NCI-H2171 treated with DMSO at 0.1 percent for 48 hours (cell line): ENCODE measurements at places on chromosomes 6 and 20.

DNA sequence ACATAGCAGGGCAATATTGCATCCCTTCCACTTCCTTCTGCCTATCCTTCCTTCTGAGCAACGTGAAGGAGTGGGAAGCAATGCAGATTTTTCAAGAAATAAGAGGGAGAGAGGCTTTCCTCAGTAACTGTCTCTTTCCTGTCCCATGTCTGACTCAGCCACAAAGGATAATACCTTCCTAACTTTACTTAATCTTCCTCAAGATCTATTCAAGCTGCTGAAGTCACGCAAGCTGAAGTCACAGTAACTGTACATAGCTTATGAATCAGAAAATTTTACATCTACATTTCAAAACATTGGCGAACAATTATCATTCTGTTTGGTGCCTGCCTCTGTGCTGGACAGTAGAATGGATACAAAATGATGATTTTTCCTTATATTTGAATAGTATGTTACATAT lies 86.4 kb upstream of the POU3F2 start:
- DNase-seq: no peak

DNA sequence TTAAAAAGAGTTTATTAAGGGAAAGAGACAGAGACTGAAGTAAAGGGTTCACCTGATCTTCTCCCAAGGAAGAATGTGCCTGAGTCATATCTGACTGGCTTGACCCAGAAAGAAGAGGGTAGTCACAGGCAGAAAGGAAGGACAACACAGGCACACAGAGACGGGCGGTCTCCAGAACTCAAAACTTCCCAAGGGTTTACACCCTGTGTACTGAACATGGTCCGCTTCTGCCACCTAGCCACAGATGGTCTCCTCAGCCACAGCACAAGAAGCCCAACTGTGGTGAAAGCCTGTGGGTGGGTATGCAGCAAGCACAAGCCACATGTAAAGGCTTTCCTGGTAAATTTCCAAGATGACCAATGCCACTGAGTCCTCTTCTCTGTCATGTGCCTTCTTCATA lies 17.2 kb downstream of the UNC5CL start:
- peak; percentile 25 for DNase-seq

GRCh38 chr6:146905181-146905704 lies 299.0 kb upstream of the STXBP5 start:
- no peak for DNase-seq

DNA sequence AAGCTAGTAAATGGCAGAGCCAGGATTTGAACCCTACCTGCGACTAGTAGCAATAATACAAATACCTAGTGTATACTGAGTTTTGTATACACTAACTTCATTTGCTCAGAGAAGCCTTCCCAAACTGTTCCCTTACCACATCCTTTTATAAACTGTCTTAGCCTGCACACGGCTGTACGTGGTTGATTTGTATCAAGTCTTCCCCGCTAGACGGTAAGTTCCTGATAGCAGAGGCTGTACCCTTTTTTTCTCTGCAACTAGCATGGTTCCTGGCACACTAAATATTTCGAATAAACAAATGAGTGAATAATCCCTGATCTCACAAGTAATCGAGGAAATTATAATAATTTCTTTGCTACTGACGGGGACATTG lies 636 bp downstream of the RTF2 start:
- DNase-seq: no peak

GRCh38 chr6:145225500-145225899 lies 509.8 kb downstream of the EPM2A start:
- no peak for DNase-seq

- DNase-seq: peak; percentile 47
These were observed 11.8 kb downstream of the FYN start for GRCh38 chr6:111861431-111861885.

DNA sequence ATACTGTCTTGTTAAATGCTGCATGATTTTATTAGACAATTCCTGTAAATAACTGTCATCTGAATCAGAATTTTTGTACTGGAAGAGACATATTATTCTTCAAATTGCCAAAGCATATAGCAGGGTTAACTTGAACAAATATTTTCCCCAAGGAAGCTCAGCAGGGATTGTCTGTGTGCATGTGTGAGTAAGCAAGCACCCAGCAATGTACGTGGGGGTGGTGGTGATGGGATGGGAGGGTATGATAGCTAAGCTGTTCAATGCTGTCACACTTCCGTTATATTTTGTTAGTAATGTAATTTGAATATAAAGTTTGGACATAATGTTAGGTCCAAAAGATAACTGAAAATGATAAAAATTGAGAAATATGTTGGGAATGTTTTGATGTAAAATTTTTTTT lies 118.1 kb downstream of the MYB start:
- no peak for DNase-seq

- no peak for DNase-seq
These were observed 20.8 kb upstream of the BMP5 start for GRCh38 chr6:55895972-55896730.

DNA sequence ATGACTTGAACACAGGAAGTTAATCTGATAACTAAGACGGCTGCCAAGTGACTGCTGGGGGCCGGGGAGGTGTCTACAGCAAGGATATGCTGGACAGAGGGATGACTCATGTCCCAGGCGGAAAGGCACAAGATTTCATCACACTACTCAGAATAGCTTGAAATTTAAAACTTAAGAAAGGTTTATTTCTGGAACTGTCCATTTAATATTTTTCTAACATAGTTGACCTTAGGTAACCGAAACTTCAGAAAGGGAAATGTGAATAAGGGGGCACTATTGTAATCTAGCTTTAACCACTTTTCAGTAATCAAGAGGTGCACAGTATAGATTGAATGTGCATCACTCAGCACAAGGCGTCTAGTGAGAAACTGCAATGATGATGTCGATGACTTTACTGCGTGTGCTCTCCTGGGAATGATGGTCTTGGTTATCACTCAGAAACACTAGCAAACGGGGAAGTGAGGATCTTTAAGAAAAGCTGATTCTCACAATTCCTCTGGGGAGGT lies 171.5 kb downstream of the QKI start:
- DNase-seq: no peak

DNA sequence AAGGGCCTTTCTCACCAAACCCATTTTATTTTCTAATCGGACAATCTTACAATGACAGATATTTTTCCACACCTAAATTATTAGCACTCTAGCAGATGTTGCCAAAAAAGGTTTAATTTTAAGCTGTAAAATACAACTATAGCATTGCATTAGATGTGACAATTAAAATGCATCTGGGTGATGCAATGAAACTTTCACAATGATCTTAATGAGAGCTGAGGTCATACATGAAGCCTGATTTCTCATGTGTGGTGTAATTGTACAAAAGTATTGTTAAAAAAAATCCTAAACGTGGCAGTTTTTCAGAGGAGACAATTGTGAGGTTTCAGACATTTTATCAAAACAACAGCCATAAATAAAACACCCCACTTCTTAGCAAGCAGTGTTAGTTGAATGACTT lies 606.0 kb downstream of the HDGFL1 start:
- DNase-seq: no peak

DNA sequence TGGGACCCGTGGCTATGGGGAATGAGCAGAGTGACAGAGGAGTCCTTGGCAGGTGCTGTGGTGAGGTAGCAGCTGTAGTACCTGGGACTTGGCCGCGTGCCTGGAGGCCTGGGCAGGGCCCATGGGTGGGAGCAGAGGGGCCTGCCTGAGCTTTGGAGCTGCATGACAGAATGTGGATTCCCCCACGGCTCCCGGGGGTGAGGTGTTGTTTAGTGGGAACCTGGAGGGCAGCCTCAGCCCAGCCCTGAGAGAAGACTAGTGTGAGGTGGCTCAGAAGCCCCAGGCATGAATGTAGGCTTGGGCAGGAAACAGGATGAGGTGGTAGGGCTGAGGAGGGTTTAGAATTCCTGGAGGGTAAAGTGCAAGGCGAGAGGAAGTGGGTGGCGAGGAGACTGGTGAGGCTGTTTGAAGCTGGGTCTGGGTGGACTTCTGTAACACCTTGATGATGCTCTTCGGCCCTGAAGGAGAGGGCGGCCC lies 86.5 kb upstream of the SCP2D1 start:
- DNase-seq: peak; percentile 94

DNA sequence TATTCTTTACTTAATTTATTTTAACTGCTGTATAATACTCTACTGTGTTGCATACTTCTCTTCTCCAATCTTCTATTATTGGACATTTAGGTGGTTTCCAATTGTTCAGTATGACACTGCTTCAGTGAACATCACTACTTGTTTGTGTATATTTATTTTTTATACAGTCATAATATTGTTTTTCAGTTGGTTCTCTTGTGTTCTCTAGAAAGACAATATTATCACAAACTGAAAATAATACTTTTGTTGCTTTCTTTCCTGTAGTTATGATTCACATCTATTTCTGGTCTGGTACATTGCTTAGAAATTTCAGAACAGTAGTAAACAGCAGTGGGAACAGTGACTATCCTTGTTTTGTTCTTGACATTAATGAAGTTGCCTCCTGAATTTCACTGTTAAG lies 62.8 kb upstream of the GTSF1L start:
- DNase-seq: no peak

GRCh38 chr6:36800223-36801076 lies 38.8 kb downstream of the CPNE5 start:
- peak; percentile 35 for DNase-seq

DNA sequence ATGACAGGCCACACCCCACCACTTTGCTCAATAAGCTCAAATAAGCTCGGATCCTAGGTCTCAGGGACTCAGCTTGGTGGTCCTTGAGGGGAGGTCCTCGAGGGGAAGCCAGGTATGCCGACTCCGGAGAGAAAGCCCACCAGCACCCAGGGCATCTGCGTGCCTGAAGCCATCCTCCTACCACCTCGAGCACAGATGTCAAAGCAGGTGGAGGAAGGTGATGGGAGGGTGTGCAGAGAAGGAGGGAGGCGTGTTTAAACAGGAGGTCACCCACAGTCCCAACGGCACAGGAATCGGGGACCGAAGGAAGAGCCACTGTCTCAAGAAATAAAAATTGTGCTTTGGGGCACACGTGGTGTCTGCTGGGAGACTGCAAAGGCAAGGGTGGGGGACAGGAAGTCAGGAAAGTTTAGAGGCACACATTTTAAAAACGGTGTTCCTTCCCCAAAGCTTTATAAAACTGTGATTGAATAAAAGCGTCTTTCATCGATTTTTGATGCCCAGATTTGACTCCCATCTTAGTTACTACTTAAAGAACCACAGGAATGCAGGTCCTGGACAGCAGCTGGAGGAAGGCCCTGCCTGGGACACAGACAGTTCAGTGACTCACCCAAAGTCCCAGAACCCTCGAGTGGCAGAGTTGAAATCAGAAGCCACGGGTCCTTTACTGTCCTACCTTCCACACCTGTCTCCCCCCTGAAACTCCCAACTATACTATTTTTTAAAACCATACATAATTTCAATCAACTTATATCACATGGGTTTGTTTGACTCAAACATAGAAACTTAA lies 221.0 kb upstream of the PDE10A start:
- peak; percentile 1 for DNase-seq

- no peak for DNase-seq
These were observed 259.0 kb downstream of the FOXC1 start for GRCh38 chr6:1868561-1869261.

DNA sequence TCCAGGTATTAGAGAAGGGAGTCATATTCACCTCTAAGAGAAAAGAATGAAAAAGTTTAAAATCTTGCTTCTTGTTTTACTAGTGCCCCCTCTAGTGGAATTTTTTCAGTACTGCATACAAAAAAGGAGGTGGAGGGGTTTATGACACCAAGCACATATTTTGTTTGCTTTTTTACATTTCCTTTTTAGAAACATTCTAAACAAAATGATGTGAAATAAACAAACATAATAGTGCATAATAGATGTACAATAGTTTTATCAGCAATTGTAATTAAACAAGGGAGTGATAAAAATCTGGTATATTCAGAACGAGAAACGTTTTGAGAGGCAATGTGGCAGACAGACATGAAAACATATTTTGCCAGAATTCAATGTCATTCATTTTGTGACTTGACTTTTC lies 111.0 kb upstream of the TFAP2D start:
- peak; percentile 34 for DNase-seq

DNA sequence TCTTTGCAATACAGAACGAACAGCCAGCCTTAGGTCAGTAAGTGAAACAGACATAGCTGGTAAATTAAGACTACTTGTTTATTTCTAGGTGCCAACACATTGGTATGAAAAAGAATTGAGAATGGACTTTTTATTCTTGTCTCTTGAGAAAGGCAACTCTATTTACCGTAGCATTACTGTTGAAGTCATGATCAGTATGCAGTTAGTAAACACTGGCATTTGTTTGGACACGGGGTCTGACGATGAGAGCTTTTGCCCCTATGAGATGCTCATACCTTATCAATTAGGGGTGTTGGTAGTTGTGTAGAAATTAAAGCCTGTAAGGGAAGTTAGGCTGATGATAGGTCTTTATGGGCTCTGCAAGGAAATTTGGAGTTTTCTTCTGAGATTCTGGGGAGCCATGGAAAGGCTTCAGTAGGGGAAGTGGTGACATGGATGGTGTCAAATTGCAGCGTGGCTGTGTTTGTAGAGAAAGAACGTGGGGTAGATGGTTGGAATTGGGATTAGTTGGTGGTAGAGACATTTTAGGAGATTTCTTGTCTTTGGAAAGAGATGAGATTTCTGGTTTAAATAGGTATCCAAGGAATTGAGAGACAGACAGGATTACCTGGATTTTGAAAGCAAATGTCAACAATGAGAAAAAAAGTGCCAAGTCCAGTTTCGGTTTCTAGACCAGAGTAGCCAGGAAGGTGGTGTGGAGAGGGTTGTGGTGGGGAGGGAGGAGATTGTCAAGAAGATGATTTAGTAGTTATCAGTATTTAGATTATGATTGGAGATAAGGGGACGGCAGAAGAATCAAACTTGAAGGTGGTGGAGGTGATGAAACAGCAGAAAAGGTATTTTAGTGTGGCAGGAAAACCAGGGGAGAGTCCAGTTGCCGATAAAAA lies 116.6 kb downstream of the JARID2 start:
- DNase-seq: no peak

DNA sequence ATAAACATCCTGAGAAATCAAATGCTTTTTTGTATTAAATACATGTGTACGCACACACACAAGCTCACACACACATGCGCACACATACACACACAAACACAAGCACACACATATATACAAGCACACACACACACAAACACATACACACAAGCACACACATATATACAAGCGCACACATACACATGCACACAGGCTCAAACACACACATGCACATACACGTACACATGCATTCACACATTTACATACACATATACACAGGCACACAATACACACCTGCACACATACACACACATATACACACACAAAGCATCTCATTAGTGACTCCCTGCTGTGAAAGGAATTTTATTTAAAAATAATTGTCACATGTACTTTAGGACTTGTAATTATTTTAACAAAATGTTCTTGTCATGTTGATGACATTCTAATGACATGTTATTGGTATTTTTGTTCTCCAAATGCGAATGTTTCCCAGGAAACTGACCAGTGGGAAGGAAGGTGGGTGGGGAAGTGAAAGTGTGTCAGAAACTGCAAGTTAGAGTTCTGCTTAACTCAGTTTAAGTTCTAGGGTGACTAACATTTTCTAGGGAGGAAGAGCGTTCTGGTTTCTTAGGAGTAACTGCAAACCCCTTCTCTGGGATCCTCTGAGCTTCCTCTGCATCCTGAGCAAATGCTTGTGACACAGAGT lies 113.9 kb upstream of the ZNF217 start:
- DNase-seq: no peak
